Astrocyte (in vitro differentiated cells and primary cell): ENCODE measurements at places on chromosomes 2 and 18.
A peak's percentile ranks its signal among the peaks of the same experiment; 100 is the strongest.

- no peak for DNase-seq
Observed at GRCh38 chr18:48290162-48290926, 118.8 kb downstream of the ZBTB7C start.

DNA sequence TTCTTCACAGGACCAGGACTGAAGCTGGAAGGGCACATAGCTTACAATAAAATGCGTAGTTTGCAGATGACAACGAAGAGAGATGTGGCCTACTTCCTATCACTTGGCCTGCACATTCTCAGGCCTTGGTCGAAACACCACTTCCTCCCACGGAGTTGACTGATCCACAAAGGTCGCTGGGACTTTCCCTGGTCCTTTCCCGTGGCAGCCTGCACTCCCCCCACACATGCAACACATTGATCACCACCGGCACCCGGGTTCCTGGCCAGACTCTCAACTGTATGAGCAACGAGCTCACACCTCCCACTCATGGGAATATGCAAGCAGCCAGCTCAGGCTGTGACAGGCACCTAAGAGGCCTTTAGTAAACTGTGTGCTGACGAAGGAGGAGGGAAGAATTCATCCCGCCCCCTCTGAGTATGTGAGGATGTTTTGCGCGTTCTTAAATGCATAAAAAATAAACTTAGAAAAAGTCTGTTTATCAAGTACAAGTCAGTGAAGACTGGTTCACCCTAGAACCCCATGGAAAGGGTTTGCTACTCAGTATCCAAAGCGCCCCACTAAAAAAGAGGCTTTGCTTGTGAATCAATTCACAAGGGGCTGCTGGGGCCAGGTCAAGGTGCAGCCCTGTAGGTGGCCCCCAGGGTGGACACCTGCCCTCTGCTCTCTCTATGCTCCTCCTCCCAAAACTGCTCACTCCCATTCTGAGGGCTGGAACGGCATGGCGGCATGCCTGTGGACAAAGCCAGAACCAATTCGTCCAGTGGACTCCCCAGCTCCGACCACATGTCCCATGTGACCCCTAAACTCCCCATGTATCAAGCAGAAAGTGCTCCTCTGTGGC, 154.3 kb downstream of the EIPR1 start:
- DNase-seq: peak; percentile 75

DNA sequence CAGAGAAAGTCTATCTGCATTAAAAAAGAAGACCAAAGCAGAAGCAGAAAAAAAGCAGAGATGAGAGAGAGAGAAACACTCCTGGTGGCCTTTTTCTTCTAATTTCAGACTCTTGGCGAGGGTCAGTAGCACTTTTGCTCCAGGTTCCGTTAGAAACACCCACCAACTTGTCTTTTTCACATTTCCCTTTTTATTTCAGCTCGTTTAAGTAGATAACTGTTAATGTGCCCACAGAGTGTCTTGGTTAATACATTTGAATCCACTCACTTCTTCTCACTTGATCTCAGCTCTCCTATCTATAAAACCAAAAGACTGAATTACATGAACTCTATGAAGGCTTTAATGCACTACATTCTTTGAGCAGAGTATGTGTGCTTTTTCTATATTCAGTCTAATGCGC, 63.1 kb downstream of the AAK1 start:
- DNase-seq: no peak

GRCh38 chr2:64329848-64330247, 124.1 kb upstream of the LGALSL start:
- no peak for DNase-seq

DNA sequence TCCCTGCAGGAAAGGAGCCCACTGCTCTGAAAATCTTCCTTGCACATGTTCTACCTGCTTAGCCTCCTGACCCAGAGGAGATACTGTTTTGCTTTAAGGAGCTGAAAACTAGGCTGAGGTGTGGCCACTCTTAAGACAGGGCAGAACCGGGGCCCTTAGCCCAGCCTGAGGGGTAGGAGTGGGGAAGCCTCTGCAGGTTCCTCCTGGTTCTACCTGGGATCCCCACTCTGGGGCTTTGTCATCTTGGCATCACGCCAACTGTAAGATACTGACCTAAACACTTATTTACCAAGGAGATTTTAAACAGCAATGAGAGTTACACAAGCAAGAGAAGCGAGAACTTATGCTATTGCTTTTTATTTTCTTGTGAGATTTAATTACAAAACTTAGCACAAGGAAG, 86.9 kb downstream of the KCTD1 start:
- DNase-seq: no peak

GRCh38 chr2:1546023-1546591, 132.8 kb downstream of the TPO start:
- peak; percentile 34 for DNase-seq
